ENCODE measurements at places on chromosomes 7 and 10. TPM values are rescaled to one million over a fixed set of nuclear protein-coding genes. Genes with fewer than 3 reads are reported as not detected.

Gene PDZD7
- 0.80 TPM for total RNA-seq

Gene WIPF3
- total RNA-seq, result not detected

Gene OR2AE1
- not detected for total RNA-seq

Gene CALML5
- not detected for total RNA-seq

Gene ZNF716
- not detected for total RNA-seq
